ENCODE measurements at places on chromosomes 6 and 20.

GRCh38 chr6:32689531-32690501, 23.4 kb upstream of the HLA-DQB1 start:
- DNase-seq: no peak

- DNase-seq: peak; percentile 60
Observed at GRCh38 chr20:58850693-58851174, at the start of gene GNAS-AS1. Gene GNAS-AS1, minus strand, starts transcription at chr20:58850902.

- no peak for DNase-seq
Observed at GRCh38 chr6:12621754-12622153, 94.8 kb upstream of the PHACTR1 start.

GRCh38 chr6:3137057-3137777, 18.7 kb downstream of the BPHL start:
- no peak for DNase-seq

DNA sequence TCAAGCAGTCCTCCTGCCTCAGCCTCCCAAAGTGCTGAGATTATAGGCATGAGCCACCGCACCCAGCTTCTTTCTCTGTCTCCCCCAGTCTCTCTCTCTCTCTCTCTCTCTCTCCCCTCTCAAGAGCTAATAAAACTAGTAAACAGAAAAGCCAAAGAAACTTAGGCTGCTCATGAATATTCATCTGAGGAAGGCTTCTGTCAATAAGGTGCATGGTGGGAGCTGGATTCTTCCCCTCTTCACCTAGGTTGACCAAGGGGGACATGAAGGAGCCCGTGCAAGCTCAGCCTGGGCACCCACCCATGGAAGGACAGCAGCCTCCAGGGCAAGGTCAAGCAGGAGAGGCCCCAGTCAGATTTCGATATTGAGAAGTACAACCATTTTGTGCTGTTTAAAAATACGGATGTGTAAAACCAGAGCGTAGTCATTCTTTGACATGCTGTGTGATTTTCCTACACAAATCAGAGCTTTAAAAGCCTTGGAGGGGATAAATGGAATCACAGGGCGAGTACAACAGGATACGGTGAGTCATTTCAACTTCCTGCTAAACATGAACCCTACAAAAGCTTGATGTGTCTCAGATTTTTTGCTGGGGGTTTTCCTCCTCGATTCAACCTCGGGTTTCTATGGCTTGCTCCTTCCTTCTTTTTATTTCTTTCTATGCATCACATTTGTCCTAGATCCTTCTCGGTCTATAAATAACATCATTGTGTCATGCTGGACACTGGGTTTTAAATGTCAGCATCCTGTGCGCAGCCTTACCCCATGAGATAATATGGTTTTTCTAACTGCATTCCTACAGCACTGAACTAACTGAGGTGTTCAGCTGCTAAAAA, 368.9 kb upstream of the JARID2 start:
- no peak for DNase-seq

DNA sequence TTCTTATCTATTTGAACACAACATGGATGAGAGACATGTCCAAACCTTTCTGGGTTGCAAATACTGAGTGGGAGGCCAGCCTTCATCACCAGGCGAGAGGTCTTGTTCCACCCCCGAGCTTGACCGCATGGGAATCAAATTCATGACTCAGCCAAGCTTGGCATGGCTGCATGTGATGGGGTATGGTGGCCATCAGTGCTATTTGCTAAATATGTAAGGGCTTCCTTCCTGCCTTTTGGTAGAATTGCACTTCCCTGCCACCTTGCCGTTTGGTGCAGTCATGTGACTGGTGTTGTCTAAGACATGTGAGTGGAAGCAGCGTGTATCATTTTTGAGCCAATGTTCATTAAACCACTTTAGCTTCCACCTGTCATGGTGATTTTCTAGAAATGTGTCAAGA, 508.9 kb upstream of the SULF2 start:
- DNase-seq: no peak

GRCh38 chr6:144075187-144075586, 20.2 kb downstream of the SF3B5 start:
- DNase-seq: no peak

- DNase-seq: no peak
Observed at GRCh38 chr6:4506223-4506622, 270.0 kb upstream of the CDYL start.

DNA sequence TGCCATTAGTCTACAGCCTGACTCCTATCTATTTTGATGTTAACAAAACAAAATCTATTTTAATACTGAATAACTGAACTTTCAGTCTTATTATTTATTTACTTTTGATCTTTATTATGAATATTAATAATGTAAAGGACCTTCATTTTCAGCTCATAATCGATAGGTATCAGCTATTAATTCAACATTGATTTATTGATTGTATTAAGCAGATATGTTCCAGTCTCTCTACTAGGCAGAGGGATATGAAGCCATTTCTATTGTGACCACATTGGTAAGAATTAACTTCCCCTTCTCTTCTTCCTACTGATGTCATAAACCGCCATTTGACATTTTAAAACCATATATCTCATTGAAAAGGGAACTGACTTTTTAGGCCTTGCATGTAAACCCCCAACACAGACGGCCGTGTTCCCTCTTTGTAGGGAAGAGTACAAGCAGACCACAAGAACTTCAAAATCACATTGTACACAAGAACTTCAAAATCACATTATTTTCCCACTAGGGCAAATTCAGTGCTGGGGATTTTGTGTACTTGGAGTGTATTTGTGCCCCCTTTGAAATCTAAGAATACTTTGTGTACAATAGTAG, 69.5 kb upstream of the FABP7 start:
- no peak for DNase-seq

- no peak for DNase-seq
Observed at GRCh38 chr6:152458648-152459644, 178.2 kb downstream of the SYNE1 start.

- DNase-seq: no peak
Observed at GRCh38 chr6:163014736-163015135, 287.0 kb downstream of the PACRG start.

DNA sequence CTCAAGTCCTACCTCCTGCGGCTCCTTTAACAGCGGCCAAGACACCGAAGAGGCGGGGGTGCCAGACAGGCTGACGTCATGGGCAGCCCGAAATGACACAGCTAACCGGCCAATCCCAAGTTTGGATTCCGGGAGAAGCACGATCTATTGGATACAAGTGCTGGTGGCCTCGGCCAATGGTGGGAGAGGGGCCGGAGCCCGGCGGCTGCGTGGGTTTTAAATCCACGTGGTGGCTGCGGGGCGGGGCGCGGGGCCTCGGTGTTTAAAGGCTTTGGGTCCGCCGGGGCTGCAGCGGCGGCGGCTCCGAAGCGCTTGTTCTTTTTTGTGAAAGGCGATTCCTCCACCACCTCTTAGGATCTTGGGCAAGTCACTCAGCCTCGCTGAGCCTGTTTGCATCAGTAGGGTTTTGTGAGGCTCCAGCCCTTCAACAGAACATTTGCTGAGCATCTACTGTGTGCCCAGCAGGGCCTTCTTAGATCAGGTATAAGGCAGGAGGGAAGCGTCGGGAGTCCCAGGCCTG, 8.7 kb upstream of the PMEPA1 start:
- peak; percentile 83 for DNase-seq

DNA sequence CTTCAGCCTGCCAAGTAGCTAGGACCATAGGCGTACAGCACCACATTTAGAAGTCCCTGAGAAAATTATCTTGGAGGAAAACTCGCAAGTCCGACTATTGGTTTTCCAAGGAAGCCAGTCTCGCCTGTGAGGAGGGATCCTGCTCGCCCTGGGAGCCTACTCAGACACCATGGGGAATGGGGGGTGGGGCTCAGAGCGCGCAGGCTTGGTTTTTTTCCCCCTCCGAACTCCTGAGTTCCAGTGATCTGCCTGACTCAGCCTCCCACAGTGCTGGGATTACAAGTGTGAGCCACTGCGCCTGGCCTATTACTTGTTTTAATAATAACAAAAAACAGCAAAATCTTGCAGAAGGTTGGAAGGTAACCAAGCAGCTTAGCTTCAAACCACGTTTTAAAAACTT, 153.7 kb downstream of the OR2B2 start:
- DNase-seq: no peak

GRCh38 chr6:13355043-13355945, 27.0 kb upstream of the TBC1D7 start:
- no peak for DNase-seq

- no peak for DNase-seq
Observed at GRCh38 chr6:1047981-1048541, 263.8 kb upstream of the FOXQ1 start.

GRCh38 chr6:57432157-57432556, 114.7 kb downstream of the PRIM2 start:
- no peak for DNase-seq

Measured in activated T-helper 1 cell treated with Interleukin-2 at 50 U/mL for 16 hours (primary cell).